ENCODE measurements at places on chromosomes 5 and 9. TPM values are rescaled to one million over a fixed set of nuclear protein-coding genes. Genes with fewer than 3 reads are reported as not detected.

The KIF24 gene
- total RNA-seq: 7.3 TPM

The SIT1 gene
- 0.68 TPM for total RNA-seq

The MRPS2 gene
- 55.6 TPM for total RNA-seq

The FAM221B gene
- total RNA-seq: 0.46 TPM

The NTNG2 gene
- total RNA-seq: 37.4 TPM

The FANCG gene
- 16.8 TPM for total RNA-seq

The AQP7 gene
- total RNA-seq: not detected

The SOHLH1 gene
- 16.8 TPM for total RNA-seq

DNA sequence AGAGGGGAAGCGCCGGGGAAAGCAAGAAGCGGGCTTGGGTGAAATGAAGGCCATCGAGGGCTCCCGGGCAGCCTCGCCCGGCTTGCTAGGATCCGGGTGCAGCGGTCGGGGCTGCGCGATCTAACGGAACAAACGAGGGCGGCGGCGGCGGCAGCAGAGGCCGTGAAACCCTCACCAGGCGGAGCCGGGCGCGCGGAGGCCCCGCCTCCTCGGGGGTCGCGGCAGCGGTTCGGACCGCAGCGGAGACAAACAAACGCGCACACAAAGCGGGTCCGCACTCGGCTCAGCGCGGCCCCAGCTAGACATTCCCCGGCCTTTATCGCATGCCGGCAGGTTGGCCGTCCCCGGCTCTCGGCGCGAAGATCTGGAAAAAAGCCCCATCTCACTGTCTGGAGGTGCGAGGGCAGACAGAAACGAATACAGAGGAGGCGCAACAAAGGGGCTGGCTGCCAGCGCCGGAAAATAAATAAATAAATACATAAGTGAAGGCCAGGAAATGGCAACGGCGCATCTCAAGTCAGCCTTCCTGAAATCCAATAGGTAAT lies 10.5 kb upstream of the TRIM36 start:
- H3K27ac ChIP-seq: peak overlapping the region; percentile 80
- no peaks in the 10 kb centered on the region for H3K36me3 ChIP-seq
- H3K27me3 ChIP-seq: no peaks in the 10 kb centered on the region

- no peaks in the 10 kb centered on the region for H3K4me1 ChIP-seq
- no peak for DNase-seq
- H3K36me3 ChIP-seq: no peaks in the 10 kb centered on the region
- no peaks in the 10 kb centered on the region for H3K27me3 ChIP-seq
- no peak overlapping the region for H3K27ac ChIP-seq
- H3K4me3 ChIP-seq: no peak overlapping the region
Observed at GRCh38 chr9:110874963-110875674, 163.2 kb downstream of the LPAR1 start.

GRCh38 chr9:88975966-88976889 lies 15.0 kb upstream of the S1PR3 start:
- no peaks in the 10 kb centered on the region for H3K36me3 ChIP-seq
- H3K27me3 ChIP-seq: no peaks in the 10 kb centered on the region
- no peak overlapping the region for H3K27ac ChIP-seq
- no peak for DNase-seq
- no peaks in the 10 kb centered on the region for H3K4me1 ChIP-seq

DNA sequence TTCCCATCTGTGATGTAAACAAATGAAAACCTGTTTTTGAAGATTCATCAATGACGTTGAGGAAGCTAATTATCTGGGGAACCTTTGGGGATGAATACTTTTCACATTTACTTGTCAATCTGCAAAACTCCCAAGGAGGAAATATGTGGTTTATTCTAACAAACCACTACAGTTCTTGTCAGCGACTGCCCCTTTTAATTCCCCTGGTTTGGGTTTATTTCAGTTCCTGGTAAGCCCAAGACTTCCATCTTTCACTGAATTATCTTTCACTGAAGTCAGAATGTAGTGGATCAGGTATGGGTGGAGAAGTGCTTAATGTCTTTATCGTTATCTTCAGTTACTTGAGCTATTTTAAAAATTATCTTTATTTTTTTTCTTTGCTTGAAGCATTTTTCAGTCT lies 40.2 kb downstream of the TLR4 start:
- H3K4me3 ChIP-seq: no peak overlapping the region
- no peak for DNase-seq
- no peaks in the 10 kb centered on the region for H3K4me1 ChIP-seq
- no peaks in the 10 kb centered on the region for H3K36me3 ChIP-seq
- no peak overlapping the region for H3K27ac ChIP-seq

- H3K27me3 ChIP-seq: peaks cover 3% of the 10 kb centered on the region
- H3K4me3 ChIP-seq: no peak overlapping the region
- no peak overlapping the region for H3K27ac ChIP-seq
- no peak for DNase-seq
- no peaks in the 10 kb centered on the region for H3K4me1 ChIP-seq
Observed at GRCh38 chr9:135262248-135262647, 174.8 kb downstream of the OLFM1 start.

- no peaks in the 10 kb centered on the region for H3K27me3 ChIP-seq
- H3K4me3 ChIP-seq: no peak overlapping the region
- peak; percentile 17 for DNase-seq
Observed at GRCh38 chr5:80141147-80141671, 106.1 kb downstream of the THBS4 start.

DNA sequence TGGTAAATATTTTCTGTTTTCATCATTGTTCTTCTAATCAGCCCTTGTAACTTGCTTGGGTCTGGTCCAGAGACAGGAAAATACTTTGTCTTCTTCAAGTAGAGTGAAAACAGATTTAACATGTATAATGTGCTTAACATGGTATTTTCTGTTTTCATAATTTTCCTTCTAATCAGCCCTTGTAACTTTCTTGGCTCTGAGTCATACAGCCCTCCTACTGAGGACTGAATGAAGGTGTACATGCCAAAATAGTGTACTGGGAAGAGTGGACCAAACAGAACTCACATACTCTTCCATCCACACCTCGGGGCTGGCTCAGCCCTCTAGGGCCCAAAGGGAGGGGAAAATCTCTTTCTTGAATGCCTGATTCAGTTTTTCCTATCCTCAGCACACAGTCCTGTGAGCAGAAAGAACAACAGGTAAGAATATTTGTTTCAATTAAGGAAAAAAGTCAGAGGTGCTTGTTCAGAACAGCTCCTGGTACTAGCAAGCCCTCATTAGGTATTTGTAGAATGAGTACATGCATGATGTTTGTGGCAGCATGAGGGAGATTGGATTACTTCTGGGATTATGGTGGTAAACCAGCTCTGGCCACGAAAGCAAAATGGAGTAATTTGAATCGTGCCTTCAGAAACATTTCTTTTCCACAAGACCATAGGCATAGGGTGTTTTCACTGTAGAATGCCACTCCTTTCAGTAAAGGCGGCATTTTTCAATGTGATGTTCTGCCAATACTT lies 24.2 kb upstream of the MACIR start:
- H3K4me1 ChIP-seq: no peaks in the 10 kb centered on the region
- no peak overlapping the region for H3K27ac ChIP-seq
- H3K4me3 ChIP-seq: no peak overlapping the region
- no peaks in the 10 kb centered on the region for H3K36me3 ChIP-seq

GRCh38 chr9:101543098-101543735 lies 9.6 kb downstream of the RNF20 start:
- peaks cover 2% of the 10 kb centered on the region for H3K4me1 ChIP-seq
- H3K27me3 ChIP-seq: no peaks in the 10 kb centered on the region
- H3K36me3 ChIP-seq: peaks cover 12% of the 10 kb centered on the region

DNA sequence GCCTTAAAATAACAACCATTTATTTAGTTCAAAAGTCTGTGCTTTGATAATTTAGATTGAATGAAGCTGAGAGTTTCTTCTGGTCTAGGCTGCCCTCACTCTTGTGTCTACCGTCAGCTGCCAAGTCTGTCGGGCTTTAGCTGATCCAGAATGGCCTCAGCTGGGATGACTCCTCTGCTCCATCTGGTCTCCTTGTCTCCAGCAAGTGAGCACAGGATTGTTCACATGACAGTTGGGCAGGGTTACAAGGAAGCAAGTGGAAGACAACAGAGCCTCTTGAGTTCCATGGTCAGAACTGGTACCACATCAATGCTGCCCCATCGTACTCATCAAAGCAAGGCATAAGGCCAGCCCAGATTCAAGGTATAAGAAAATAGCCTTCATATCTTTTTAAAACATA lies 9.0 kb downstream of the HTR1A start:
- H3K27me3 ChIP-seq: no peaks in the 10 kb centered on the region
- no peak overlapping the region for H3K4me3 ChIP-seq
- no peak for DNase-seq
- no peaks in the 10 kb centered on the region for H3K4me1 ChIP-seq
- H3K36me3 ChIP-seq: no peaks in the 10 kb centered on the region

DNA sequence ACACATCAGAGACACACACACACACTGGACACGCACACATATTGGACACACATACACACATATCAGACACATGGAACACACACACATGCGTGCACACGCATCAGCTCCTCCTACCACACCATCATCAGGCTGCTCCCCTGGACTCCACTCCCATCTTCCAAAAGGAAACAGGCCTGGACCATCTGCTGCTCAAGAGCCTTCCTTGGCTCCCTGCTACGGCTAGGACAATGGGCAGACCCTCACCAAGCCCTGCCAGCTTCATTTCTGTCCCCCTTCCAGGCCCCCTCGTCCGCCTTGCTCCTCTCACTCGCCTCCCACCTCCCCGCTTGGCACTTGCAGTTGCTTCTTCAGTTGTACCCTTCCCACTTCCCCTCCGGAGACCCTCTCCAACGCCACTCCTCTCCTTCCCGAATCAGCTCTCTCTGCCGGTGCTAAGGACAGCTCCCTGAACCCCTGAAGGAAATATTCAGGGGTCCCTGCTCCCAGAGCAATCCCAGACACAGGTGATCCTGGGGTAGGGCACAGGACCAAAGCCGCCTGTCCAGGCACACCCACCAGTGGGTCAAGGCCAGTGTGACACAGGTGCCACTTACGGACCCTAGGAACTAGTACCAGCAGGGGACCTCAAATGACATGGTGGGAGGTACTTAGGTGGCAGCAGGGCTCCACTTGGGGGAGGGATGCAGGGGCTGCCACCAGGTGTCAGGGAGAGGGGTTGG lies 12.1 kb upstream of the LAMC3 start:
- no peaks in the 10 kb centered on the region for H3K27me3 ChIP-seq
- no peak overlapping the region for H3K27ac ChIP-seq
- no peaks in the 10 kb centered on the region for H3K4me1 ChIP-seq
